ENCODE measurements at places on chromosomes 13 and 19.
A peak's percentile ranks its signal among the peaks of the same experiment; 100 is the strongest.

DNA sequence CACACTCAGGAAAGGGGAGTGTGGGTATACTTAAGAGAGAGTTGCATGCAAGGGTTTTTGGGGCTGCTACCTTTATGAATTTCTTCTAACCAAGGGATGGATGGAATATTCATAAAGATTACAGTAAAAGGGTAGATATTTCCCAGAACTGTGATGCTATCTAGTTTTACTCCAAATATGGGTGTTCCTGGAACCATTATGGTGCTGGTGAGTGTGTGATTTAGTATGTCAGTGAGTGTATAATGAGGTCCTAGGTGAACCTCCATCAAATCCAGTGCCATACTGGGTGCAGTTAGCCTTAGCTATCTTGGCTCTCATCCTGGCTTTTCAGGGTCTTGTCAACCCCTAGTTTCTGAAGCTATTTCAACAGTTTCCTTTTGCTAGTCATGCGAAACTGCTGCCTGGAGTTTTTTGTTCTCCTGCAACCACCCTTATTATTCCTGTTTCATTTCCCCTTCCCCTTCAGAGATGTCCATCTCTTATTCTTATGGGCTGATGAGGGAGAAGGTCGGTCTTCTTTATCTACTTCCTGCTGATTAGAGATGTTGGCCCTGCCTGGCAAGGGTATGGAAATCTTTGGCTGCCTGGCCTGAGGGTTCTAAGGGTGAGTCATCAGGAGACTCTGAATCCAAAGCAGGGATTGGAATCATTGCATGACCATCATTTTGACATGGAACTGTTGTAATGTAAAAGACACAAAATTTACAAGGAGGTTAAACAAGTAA is 202.3 kb downstream of the NBEA start:
- DNase-seq, result no peak

DNA sequence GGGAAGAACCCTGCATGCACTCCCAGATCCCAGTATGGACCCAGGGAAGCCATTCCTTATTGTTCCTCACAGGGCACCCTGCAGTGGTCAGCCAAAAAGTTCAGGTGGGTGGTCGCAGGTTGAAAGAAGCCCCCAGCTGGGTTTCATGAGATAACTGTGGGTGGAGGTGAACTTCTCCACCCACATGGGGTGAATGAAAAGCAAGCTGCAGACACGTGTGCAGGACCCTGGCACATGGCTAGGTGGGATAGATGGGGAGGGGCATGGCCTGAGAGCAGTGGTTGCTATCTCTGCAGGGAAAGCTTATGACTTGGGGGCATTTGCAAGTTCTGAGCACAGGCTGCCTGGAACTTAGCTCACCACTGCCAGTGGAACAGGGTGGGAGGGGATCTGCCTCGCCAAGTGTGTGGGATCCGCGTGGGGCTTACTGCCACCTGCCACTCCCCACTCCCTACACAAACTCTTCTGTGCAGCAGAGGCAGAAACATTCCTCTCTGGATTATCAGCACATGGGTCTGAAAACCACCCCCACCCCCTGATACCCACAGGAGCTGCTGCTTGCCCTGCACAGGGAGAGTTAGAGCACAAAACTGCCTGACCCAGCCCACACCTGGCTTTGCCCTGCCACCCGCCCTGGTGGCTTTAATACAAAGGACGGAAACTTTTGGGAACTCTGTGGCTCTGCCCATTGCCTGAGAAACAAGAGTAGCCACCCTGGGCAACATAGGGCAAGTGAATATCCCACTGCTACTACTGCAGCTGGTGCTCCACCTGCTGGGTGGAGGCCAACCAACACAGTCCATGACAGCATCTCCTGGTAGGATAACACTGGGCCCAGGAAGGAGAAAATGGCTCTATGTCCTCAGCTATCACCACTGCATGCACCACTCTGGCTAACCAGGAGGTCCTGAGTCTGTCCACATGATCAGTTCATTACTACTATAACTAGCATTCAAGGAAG is 24.4 kb downstream of the PLA2G4C start:
- no peak for DNase-seq

GRCh38 chr13:28001049-28001448 is 12.6 kb upstream of the URAD start:
- no peak for DNase-seq

- no peak for DNase-seq
Measured at GRCh38 chr13:99385161-99385560, 78.0 kb upstream of the GPR183 start.

DNA sequence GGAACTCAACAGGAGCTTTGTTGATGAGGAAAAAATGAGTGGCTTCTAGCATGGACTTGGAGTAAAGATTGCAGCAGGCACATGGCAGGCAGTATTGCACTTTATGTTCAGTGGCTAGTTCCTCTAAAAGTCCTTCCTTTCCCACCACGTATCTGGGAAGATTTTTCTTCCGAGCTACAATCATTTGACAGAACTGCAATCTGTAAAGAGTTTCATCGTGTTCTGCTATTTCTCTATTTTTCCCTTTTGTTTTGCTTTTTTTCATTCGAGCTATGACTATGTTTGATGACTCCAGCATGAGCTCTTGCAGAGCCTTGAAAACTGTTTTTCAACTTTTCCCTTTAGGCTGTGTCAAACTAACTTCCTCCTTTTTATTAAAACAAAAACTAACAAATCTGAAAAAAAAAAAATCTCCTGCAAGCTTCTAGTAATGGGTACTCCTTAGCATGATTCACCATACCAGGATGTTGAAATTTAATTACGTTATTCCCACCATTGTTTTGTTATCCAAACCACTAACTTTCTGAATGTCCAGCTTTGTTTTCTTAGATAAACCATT is 12.3 kb downstream of the CLDN10 start:
- no peak for DNase-seq

GRCh38 chr19:10289167-10289835 is 451 bp upstream of the ICAM5 start:
- DNase-seq, result no peak

DNA sequence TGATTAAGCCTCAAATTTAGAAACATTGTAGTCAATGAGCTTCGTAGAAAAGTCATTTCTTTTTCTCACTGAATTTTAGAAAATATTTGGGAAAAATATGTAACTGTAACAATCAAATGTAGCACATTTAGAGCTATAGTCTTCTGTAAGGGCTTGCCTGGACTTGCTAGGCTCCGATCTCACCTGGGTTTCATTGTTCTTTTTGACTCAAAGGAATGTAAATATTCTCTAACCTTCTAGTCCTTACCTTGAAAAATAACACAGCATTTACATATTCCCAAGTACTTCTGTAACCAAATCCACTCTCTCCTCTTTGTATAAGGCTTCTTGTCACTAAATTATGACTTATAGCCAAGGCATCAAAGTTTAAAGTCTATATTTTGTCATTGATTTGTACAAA is 2.9 kb upstream of the UFM1 start:
- DNase-seq, result no peak

DNA sequence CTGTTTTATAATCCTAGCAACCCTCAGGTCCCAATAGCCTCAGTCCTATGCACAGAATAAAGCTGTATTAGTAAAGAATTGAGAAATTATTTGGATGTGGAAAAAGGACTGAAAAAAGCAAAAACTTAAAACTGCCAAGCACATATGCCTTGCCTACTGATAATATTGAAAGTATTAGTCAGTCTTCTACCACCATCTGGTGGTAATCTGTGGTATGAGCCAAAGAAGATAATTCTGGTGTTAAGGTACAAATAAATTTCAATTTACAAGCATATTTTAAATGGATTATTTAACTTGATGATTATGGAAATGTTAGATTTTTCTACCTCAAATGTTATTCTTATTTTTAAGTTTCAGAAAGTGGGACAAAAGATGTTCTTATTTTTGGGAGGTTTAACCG is 460.3 kb upstream of the KLHL1 start:
- peak; percentile 17 for DNase-seq

DNA sequence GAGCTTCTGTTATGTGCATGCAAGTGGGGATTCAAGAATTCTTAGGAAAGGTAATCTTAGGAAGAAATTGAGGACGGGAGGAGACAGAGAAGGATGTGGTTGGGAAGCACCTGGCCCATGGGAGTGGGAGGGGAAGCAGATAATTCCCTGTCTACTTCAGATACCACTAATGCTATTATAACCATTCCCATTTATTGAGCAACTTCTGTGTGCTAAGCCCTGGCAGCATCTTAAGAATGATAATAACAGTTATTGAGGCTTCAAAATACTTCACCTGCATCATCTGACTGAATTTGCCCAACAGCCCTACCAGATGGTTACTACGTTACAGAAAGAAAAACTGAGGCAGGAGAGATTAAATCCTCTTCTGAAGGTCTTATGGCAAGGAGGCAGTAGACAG is 1.4 kb downstream of the EPS8L1 start:
- DNase-seq, result no peak

DNA sequence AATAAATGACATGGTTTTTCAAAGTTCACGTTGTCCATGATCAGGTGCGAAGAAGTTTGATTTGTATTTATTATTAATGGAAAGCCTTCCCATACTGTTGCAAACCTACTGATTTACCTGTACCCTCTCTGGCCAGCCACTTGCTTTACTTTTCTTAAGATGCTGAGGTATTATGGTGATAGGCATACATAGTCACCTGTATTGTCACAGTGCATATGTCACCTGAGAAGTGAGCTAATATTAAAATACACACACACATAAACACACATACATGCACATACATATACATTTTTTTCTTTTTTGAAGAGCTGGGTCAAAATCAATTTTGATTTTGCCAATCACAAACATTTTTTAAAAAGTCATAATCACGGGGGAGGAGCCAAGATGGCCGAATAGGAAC is 72.1 kb downstream of the RNASEH2B start:
- DNase-seq, result no peak

- no peak for DNase-seq
Measured at GRCh38 chr19:7554990-7555864, 19.7 kb downstream of the PNPLA6 start.

- no peak for DNase-seq
Measured at GRCh38 chr19:2841855-2842574, 740 bp downstream of the ZNF555 start.

DNA sequence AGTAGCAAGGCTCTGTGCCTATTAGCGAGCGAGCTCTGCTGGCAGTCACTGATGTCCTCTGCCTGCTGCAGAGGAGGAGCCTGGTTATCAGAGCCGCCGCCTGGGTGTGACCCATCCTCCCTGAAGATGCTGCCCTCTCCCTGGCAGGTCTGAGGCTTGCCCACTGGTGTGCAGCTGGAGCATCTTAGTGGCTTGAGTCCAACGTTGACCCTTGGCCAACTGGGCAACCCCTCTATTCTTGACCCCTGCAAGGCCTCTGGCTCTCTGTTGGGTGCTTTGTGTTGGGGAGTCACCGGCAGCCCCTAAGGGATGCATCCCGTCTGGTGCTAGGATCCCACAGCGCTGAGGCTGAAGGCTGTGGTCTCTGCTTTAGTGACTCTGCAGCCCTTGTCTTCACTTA is 277.9 kb upstream of the SOX1 start:
- DNase-seq, result no peak

DNA sequence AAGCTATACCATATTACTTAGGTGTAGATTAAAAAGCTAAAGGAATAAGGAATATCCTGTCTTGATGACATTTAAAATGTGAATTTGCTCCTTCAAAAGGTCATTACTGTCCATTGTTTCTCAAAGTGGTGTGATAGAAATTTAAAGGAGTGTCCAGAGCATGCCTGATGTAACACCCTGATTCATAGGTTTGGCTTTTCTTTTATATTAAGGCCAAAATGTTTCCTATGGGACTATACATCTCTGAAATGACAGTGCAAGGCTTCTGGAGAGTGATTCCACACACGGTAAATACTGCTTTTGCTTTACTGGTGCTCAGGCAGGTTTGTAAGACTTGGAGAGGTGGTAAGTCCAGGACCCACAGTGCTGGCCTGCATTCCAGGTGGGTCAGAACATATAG is 289.9 kb downstream of the RFC3 start:
- DNase-seq, result no peak

GRCh38 chr13:46598820-46599180 is 45.8 kb downstream of the LRCH1 start:
- no peak for DNase-seq

- DNase-seq, result no peak
Measured at GRCh38 chr13:106619688-106620555, 52.0 kb upstream of the ARGLU1 start.

GRCh38 chr13:40498461-40498860 is 168.0 kb downstream of the FOXO1 start:
- DNase-seq, result no peak

DNA sequence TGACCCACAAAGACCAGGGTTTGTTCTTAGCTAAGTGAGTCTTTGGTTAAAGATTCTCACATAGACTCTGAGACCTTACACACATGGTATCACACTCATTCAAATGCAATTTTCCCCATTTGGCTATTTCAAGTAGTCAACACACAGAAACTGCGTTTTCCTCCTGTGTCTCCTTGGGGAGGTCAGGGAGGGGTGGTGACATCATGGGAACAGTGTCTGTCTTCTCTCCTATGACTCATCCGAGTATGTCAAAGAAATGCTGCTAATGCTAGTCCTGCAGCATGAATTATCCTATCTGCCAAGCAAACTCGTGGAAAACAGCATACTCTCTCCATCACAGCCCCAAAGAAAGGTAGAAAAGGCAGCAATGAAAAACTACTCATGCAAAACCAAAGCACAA is 100.2 kb downstream of the ENOX1 start:
- no peak for DNase-seq

GRCh38 chr19:31113293-31113692 is 235.9 kb downstream of the TSHZ3 start:
- DNase-seq, result no peak

DNA sequence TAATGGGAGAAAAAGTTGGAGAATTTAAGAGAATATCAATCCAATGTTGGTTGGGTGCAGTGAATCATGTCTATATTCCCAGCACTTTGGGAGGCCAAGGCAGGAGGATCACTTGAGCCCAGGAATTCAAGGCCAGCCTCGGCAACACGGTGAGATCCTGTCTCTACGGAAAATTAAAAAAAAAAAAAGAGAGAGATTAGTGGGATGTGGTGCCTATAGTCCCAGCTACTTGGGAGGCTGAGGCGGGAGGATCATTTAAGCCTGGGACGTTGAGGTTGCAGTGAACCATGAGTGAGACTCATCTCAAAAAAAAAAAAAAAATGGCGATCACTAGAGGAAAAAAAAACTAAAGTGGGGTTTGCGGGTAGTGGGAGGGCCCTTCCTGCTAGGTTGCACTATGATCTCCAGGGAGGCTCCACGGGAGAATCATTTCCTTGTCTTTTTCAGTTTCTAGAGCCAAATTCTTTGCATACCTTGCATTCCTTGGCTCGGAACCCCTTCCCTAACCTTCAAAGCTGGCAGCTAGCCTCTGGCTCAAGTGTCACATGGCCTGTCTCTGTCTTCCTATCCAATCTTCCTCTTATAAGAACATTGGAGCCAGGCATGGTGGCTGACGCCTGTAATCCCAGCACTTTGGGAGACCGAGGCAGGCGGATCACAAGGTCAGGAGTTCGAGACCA is 5.8 kb upstream of the ERCC2 start:
- DNase-seq, result no peak

DNA sequence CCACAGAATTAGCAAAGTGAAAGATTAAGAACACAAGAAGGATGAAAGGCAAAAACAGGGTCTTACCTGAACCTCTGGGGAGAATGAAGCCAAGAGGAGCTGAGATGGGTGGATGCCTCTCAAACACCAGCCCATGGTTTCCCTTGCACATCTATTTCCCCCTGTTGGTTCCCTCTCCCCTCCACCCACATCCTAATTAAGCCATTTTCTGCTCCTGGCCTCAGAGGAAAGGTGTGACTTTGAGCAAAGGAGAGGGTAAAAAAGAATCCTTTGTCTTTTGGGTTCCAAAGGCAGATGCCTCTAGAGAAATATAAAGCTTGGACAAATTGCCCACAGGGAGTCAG is 214.9 kb downstream of the RAP2A start:
- DNase-seq, result no peak

GRCh38 chr13:43432958-43433357 is 353.8 kb downstream of the ENOX1 start:
- no peak for DNase-seq

- no peak for DNase-seq
Measured at GRCh38 chr13:77345150-77345780, 18.4 kb upstream of the MYCBP2 start.

Data from urinary bladder (tissue), 4 donors.